Activated CD4-positive, alpha-beta T cell treated with anti-CD3 and anti-CD28 coated beads, Interleukin-10, Interleukin-2, amounts not matched to agents 100 ng/mL and 50 ng/mL, durations not matched to agents 16 hours and 8 hours (primary cell): ENCODE measurements at places on chromosomes 4 and X.

- no peak for DNase-seq
Measured at GRCh38 chr4:37568489-37568888, 117.7 kb downstream of the RELL1 start.

DNA sequence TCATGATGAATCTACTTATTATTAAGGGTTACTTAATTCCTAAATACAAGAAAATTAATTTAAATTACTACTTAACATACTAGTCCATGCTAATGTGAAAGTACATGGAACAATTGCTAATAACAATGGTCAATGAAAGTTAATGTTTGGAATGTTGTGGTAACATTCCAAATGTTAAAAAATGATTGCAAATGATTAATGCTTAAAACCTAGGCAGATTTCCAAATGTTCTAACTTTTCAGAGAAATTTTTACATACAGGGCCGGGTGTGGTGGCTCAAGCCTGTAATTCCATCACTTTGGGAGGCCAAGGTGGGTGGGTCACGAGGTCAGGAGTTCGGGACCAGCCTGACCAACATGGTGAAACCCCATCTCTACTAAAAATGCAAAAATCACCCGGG lies 1851.3 kb upstream of the PCDH7 start:
- DNase-seq: no peak

GRCh38 chr4:4672402-4672801 lies 130.6 kb upstream of the STX18 start:
- DNase-seq: no peak

- DNase-seq: no peak
Measured at GRCh38 chr4:98816386-98816785, 112.5 kb downstream of the EIF4E start.

GRCh38 chr4:8261851-8262535 lies 7.6 kb upstream of the HTRA3 start:
- peak; percentile 23 for DNase-seq

- no peak for DNase-seq
Measured at GRCh38 chr4:143641361-143641760, 59.1 kb downstream of the FREM3 start.

DNA sequence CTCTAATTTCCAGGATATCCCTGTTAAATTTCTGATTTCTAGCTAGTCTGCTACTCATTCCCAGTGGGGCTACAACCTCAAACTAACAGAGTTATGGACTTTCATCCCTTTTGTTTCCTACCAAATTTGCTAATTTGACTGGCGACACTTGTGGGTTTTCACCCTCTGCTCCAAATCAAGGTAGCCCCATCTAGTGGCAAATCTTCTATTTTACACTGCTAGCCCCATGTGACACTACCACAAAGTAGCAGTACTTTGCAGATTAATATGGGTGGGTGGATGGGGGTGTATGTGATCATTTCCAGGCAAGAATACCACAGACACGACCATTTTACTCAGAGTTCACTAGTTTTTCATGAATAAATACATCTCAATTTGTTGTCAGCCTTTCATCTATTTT lies 150.3 kb downstream of the MSL3 start:
- peak; percentile 53 for DNase-seq

- no peak for DNase-seq
Measured at GRCh38 chrX:34557733-34558132, 99.4 kb downstream of the TMEM47 start.

DNA sequence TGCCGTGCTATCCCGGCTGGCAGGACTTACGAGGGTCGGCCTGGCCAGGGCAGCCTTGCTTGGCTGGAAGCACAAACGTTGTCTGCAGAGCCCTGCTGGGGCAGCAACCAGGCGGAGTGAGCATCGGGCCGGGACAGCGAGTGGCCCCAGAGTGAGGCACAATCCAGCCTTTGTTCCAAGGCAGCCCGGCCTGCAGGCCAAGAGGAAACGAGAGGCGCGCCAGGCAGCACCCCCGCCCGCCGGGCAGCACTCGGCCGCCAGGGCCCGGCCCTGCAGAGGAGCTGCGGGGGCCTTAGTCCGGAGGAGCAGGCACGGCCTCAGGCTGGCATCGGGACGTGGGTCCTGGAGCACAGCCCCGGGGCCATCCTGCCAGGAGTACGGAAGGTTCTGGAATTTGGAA lies 24.1 kb downstream of the FGFRL1 start:
- DNase-seq: no peak

- DNase-seq: peak; percentile 54
Measured at GRCh38 chrX:140572724-140573123, 67.9 kb upstream of the SOX3 start.

GRCh38 chr4:150242820-150243458 lies 164.7 kb downstream of the DCLK2 start:
- peak; percentile 24 for DNase-seq

- DNase-seq: no peak
Measured at GRCh38 chrX:101257448-101258258, 33.5 kb downstream of the TAF7L start.

DNA sequence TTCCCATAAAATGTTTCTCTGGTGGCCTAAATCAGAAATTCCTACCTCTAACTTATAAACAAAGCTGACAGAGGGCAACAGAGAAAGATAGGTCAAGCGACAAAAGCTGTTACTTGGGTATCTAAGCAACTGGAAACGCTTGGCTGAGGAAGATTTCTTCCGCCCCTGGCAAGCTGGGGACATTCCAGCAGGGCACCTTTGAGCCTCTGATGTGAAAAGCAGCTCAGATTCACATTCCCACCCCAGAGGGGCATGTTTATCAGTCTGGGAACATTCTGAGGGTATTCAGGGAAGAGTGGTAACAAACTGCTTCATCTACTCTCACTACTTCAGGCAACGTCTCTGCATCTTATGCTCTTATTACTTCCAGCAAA lies 3.5 kb upstream of the CDS1 start:
- no peak for DNase-seq
